Right ventricle myocardium superior (tissue), 1 donor: ENCODE measurements at places on chromosomes 13 and 19.

- DNase-seq = no peak
These were observed 6.6 kb upstream of the TFDP1 start for GRCh38 chr13:113577881-113578435.

DNA sequence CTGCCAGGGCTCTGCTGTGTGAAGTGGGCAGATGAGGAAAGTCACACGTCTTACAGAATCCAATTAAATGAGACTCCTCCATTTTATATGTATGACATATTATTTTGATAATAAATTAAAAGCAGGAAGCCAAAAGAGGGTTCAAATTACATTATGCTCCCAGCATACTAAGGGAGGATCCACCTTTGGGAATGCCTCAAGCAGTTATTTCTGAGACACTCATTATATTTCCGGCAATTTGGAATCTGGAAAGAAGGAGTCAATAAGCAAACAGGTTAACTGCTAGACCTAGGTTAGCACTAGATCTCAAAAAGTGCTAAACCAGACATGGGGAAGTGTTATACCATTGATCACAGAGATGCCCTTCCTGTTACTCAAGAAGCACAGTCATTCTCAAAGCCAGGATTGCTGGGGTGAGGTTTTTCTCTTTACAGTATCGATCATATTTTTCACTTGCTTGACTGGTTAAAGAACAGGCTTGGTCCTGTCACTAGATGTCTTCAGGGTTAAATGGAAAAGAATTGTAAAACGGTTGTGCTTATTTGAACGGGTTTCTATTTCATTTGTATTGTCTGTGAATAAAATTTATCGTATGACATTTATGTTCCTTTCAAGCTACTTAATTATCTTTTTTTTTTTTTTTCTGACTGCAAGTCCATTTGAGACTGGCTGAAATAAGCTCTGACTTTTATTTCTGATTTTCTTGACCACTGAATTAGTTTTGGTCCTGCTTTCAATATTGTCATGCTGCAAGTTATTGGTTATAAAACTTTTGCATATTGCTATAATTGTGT, 523.2 kb downstream of the KLF12 start:
- no peak for DNase-seq

- peak; percentile 92 for DNase-seq
These were observed 834 bp downstream of the FBXO27 start for GRCh38 chr19:39031368-39032062.

DNA sequence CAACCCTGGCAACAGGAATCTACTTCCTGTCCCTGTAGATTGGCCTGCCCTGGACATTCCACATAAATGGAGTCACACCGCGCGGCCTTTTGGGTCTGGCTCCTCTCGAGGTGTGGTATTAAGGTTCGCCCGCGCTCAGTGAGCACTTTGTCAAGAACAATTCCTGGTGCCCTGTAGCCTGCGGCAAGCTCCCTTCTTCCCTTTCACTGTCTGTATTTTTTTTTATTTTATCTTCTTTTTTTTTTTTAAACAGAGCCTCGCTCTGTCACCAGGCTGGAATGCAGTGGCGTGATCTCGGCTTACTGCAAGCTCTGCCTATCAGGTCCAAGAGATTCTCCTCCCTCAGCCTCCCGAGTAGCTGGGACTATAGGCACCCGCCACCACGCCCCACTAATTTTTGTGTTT, 28.3 kb downstream of the PEX11G start:
- DNase-seq = no peak

DNA sequence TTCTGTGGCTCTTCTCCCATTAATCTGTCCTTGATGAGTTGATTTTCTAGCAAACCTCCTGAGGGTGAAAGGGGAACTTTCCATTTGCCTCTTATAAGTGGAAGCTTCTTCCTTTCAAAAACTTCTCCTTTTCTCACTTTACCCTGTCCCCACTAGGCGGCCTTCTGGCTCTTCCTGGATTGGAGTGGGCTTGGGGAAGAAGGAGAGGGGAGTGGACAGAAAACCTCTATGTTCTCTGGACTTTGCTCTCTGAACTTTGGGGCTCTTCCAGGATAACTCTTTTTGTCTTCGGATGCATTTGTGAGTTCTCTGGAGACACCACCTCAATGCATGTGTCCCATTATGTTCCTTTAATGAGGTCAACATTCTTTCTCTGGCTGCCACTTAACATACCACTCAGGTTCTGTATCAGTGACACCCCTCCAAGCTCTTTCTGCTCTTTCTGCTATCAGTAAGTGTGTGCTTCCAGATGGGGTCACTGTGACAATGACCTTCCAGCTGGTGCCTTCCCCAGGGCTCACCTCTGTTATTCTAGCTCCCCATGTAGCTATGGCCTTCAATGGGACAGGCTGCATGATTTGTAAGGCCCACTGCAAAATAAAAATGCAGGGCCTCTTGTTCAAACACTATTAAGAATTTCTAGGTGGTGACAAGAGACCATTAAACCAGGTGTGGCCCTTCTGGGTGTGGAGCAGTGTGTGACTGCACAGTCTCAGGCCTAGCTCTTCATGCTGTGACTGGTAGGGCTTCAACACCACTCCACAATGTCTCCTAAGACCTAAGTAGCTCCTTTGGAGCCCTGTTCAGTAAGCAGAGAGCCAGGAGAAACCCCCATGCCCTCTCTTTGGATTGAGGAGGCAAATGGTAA, 389.2 kb downstream of the EFNB2 start:
- DNase-seq = no peak

GRCh38 chr19:36528921-36529518, 949 bp upstream of the ZNF260 start:
- no peak for DNase-seq

GRCh38 chr13:83151308-83151660, 731.0 kb downstream of the SLITRK1 start:
- no peak for DNase-seq

- DNase-seq = peak; percentile 69
These were observed 17.6 kb downstream of the NOVA2 start for GRCh38 chr19:45955905-45956608.

DNA sequence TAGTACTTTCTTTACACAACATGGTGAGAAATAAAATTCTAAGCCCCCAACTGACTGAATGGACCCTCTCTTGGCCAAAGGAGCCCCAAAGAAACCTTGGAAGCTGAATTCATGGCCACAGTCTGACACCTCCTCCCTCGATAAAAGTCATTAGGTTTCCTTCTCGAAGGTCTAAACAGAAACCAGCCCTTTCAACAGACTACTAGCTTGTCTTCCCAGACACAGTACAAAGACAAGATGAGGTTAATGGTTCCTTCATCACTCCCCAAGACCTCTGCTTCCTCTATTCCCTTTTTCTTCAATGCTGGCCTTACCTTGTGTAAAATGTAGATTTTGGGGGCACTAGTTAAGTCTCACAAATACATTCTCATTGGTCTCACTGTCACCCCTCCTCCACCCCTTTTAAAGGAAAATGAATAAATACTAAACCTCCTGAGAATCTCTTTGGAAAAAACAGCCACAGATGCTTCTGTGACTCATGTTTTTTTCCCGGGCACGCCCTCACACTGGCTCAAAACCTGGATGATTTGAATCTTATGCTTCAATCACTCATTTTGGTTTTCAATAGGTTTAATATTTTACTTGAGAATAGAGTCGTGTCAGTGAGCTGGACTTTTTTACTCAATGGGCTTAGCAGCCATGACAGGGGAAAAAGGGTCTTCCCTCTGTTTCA, 65.8 kb upstream of the MED4 start:
- peak; percentile 46 for DNase-seq

- DNase-seq = no peak
These were observed 18.9 kb upstream of the ZNF14 start for GRCh38 chr19:19751846-19752245.

DNA sequence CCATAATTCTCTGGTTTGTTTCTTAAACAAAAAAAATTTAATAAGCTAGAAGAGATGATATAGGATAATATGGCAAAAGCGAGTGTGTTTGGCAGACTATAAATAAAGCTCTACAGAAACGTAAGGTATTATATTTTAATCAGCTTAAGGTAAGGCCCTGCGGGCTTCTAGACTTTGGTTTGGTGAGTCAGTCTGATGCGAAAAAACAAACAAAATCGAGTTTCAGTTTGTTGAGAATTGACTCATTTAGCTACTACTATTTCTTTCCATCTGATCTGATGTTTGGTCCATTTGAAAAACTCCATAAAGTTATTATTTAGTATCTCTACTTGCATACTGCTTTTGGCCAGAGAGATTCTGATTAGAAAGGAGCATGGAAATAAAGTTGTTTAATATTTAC, 138.0 kb downstream of the MIPEP start:
- DNase-seq = no peak
